NCI-H1417 (cell line): ENCODE measurements at places on chromosomes 3 and 15.
A peak's percentile ranks its signal among the peaks of the same experiment; 100 is the strongest.

- no peak for DNase-seq
These were observed 34.2 kb upstream of the SIAH2 start for GRCh38 chr3:150797155-150797554.

- DNase-seq = no peak
These were observed 19.2 kb downstream of the GYG1 start for GRCh38 chr3:149010504-149010951.

GRCh38 chr15:35757361-35757760, 211.4 kb upstream of the DPH6 start:
- DNase-seq = peak; percentile 89

- DNase-seq = no peak
These were observed 13.8 kb upstream of the CCR9 start for GRCh38 chr3:45872569-45872968.

- peak; percentile 53 for DNase-seq
These were observed 520 bp downstream of the MESD start for GRCh38 chr15:80989081-80989517.

DNA sequence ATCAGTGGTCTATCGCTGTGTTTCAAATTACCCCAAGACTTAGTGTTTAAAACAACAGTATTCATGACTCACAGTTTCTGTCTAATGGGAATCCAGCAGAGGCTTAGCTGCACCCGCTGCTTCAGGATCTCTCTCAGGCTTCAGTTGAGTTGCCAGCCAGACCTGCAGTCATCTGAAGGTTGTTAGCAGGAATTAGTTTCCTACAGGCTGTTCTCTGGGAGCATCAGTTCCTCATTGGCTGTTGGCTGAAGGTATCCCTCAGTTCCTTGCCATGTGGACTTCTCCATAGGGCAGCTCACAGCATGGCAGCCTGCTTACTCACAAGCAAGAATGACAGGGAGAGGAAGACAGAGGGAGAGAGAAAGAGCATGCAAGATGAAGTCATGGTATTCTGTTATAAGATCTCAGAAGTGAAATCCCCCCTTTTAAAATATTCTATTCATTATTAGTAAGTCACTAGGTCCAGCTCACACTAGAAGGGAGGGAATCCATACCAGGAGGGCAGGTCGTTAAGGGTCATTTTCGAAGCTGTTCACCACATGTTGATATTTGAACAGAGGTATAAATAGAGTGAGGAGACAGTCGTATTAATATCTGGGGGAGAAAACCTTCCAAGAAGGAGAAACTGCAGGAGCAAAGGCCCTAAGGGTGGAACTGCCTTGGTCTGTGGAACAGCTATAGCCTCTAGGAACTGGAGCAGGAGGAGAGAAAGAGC, 473.9 kb upstream of the PPP2R3A start:
- no peak for DNase-seq
